WERI-Rb-1 (cell line): ENCODE measurements at places on chromosomes 1 and 21.
A peak's percentile ranks its signal among the peaks of the same experiment; 100 is the strongest.

DNA sequence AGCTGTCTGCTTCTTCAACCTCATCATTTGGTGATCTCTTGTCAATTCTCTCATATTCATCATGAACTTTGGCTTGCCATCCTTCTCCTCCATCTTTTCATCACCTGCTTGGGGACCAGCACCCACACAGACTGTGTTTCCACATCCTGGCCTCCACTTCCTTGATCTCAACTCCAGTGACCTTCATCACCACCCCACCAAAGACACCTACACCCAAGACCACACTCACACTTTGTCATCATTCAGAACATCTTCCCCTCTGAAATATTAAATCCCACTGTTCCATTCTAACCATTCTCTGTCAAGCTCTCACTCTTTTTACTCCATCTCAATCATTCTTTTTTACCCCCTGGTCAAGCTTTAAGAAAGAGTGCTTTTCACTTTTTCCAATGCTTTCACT lies 115.5 kb upstream of the VAV3 start:
- DNase-seq = no peak

- no peak for DNase-seq
Observed at GRCh38 chr1:31596737-31597097, 20.4 kb downstream of the TINAGL1 start.

DNA sequence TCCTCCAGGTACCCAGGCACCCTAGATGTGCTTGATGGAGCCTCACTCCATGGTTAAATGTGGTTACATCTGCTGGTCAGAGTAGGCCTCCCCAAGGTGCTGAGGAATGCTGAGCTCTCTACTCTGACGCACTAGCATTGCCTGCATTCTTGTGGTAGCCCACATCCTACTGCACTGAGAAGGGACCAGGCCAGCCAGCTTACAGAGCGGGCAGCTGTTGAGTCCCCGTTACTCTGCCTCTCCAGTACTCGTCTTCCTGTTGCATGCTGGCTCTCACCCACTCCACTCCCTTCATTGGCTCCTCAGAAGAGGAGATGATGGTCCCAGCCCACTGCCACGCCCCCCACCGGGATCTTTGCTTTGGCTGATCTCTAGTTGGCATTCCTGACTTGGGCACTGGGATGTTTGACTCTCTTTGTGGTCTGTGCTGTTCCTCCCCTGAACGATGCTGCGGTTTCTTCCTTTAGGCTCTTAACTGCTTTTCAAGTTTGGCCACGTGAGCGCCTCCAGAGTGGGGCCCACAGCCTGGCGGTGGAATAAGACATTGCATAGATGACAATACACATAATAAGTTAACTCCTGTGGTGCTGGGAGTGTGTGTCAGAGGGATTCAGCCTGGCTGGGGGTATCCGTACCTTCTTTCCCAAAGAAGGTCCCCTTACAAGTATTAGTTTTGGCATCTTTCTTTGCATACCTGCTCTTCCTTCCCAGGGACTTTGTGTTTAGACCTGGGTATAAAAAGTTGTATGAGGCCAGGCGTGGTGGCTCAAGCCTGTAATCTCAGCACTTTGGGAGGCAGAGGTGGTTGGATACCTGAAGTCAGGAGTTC lies 18.6 kb downstream of the AZIN2 start:
- no peak for DNase-seq

GRCh38 chr1:218466341-218467010 lies 121.3 kb downstream of the TGFB2 start:
- no peak for DNase-seq

DNA sequence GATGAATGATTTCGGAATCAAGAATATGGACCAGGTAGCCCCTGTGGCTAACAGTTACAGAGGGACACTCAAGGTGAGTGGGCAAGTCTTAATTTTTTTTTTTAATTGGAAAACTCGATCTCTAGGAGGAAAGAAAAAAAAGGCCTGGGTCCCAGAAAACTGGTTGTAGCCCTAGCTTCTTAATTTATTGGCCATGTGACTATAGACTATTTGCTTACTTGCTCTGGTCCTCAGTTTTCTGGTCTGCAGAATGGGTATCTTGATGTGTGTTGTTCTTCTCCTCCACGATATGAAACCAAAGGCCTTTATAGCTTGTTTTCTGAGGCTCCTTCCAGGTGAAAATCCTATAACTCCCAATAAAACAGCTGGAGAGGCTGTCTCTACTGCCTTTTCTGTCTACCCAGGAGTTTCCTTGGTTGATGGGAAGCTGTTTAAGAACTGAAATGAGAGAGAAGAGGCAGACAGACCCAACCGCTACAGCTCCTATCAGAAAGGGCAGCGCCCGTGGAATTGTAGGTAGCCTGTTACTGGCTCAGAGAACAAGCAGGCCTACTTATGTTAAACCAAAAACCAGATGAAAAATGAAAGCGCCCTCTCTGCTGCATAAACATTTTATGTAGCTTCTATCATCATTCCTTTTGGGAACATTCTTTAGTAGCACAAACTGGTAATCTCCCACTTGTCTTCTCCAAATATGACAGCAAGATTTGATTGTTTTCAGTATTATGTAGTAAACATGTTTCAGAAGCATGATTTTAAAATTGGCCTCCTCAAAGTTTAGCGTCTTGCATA lies 4.5 kb downstream of the ETS2 start:
- DNase-seq = no peak

DNA sequence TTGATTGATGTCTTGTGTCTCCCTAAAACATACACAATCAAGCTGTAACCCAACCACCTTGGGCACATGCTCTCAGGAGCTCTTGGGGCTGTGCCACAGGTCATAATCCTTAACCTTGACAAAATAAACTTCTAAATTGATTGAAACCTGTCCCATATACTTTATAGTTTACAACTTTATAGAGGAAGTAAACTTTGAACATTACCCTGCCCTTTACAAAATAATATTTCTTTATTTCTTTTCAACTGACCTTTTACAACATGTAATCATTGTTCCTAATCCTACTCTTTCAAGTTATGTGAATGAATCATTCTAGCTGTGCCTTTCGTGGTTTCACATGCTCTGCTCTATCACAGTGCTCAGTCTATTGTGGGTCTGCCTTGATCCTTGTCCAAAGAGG lies 118.3 kb upstream of the ATP1A1 start:
- no peak for DNase-seq

- DNase-seq = no peak
Observed at GRCh38 chr21:40658311-40658710, 188.6 kb downstream of the DSCAM start.

DNA sequence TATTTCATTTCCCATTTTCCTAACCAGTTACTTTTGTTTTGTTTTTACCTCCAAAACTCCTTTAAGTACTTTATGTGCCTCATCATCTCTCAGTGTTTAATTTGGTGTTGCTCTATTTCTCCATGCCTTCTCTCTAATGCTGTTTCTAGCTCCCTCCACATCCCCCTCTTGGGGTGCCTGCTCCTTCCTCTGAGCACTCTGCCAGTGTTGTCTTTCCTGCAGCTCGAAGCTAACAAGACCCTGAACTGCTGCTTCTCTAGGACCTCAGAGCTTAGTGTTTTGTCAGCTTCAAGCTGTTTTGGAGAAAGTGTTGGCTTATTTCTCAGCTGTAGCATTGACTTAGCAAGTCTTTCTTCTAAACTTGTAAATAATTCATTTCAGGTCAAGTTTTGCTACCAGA lies 290.6 kb downstream of the DPYD start:
- no peak for DNase-seq

GRCh38 chr1:162554258-162554657 lies 7.3 kb upstream of the UAP1 start:
- no peak for DNase-seq

DNA sequence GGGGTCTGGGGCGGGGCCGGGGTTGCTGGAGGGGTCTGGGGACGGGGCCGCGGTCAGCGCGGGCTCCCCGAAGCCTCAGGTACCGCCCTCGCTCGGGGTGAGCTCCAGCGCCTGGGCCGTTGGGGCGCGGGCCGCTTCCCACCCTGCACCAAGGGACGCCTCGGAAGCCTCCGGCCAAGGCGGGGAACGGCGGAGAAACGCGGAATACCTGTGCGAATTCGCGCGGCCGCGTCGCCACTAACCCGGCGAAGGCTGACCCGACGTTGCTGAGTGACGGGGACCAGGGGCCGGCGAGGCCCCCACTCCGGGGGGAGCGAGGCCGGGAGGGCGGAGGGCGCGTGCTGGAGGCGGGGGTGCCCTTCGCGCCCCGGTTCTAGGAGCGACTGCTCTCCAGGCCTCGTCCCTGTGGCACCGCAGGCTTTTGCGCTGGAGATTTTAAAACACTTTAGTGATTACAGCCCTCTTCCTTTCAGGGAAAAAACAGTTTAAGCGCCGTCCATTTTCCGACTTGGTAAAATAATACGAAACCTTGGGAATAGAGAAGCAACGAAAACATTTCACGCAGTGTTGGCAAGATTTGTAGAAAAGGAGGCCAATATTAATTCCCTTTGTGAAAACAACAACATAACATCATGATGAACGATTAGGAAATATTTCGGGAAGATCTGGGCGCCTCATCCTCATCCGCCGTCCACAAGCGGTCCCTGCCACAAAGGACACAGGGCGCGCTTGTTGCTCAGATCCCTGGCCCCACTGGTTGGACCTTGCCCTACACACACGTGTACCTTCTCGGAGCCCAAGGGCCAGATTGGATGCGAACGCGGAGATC lies 971 bp upstream of the GNG4 start:
- DNase-seq = peak; percentile 78

- no peak for DNase-seq
Observed at GRCh38 chr1:183882335-183883167, 77.6 kb downstream of the RGL1 start.

- DNase-seq = no peak
Observed at GRCh38 chr1:10830961-10831668, 34.7 kb upstream of the CASZ1 start.

DNA sequence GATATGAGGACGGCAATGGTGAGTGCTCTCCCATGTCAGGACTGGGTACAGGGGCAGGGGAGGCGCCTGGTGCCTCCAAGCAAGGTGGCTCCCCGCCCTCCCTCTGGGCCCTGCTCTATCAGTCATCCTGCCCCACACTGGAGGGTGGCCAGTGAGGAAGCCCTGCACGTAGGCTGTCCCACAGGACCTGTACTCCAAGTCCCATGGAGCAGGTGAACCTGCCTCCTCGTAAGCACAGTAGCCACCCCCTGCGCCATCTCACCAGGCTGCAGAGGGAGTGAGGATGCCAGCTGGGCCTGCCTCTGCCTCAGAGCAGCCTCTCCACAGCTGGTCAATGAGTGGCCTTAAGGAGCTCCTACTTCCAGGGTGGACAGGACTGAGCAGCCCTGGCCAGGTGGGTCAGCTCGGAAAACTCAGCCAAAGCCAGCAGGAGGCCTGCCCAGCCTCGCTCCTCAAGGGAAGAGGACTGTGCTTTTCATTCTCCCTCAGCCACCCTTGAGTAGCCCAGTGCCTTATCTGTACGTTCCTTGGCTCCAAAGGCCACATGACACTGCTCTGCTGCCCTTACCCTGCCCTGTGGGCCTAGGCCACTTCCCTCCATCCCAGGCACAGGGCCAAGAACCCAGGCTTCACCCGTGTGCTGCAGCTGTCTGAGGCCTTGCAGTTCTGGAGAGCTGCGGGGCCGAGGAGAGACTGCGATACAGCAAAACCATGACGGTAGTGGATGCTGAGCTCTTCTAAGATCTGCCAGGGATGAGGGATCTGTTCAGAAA lies 39.6 kb downstream of the SLC45A1 start:
- DNase-seq = no peak

DNA sequence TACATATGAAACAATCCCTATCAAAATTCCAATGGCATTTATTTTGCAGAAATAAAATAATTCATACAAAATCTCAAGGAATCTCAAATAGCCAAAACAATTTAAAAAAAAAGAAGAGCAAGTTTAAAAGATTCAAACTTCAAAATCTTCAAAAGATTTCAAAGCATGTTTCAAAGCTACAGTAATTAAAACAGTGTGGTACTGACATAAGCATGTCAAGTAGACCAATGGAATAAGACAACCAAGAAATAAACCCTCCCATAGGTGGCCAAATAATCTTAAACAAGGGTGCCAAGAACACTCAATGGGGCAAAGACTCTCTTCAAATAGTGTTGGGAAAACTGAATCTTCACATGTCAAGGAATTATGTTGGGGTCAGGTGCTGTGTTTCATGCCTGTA lies 28.0 kb upstream of the UCK2 start:
- DNase-seq = no peak

DNA sequence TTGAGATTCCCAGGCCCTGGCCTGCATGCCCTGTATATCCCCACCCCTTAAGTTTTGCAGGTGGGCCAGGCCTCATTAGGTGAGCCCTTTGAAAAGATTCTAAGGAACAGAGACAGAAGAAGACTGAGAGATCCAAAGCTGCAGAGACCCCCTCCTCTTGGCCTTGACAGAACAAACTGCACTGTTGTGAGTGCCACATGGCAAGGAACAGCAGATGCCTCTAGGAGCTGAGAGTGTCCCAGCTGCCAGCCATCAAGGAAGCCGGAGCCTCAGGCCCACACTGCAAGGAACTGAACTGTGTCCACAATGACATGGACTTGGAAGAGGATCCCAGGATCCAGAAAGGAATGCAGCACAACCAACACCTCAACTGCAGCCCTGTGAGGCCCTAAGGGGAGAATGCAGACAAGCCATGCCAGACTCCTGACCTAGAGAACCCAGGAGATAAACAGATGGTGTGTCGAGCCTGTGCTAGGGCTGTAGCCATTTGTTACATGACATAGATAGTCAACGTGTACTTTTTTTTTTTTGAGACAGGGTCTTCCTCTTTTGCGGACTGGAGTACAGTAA lies 182.7 kb downstream of the AJAP1 start:
- DNase-seq = no peak

DNA sequence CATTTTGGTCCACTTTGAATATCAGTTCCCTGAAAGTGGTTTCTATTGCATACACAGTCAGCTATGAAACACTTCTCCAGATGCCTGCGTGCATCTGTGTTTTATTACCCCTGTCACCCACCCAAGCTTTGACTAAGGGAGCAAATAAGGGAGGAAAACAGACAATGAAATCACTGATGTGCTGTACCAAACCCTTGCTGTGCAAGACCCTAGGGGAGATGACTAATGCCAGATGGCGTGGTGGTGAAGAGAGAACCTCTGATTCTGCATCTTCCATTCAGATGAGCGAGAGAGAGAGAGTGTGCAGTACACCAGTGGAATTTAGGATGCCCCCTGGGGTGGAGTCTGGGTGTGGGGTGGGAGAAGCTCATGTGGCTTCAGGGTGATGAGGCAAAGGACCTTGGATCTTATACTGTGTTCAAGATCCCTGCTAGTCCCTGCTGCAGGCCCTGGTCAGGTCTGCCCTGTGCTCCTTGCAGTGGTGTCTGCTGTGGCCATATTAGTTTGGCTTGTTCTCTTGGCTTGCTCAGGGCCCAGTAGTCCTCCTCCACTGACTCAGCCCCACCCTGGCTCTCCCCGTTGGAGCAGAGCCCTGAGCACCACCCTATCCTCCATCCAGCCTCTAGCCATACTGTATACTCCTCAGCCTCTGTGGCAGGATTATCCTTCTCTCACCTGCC lies 18.5 kb downstream of the CLCA1 start:
- DNase-seq = no peak

- DNase-seq = no peak
Observed at GRCh38 chr1:151009206-151009587, 948 bp downstream of the PRUNE1 start.

- DNase-seq = no peak
Observed at GRCh38 chr1:23617084-23617521, 57.8 kb upstream of the ID3 start.

GRCh38 chr1:6464514-6464836 lies 1.5 kb downstream of the TNFRSF25 start:
- DNase-seq = no peak

GRCh38 chr21:21973806-21974205 lies 975.6 kb downstream of the NCAM2 start:
- no peak for DNase-seq

GRCh38 chr1:239308701-239309333 lies 77.6 kb upstream of the CHRM3 start:
- DNase-seq = peak; percentile 39
